Activated T-cell treated with anti-CD3 and anti-CD28 coated beads for 48 hours (primary cell): ENCODE measurements at places on chromosomes 5 and 9.
A peak's percentile ranks its signal among the peaks of the same experiment; 100 is the strongest.

DNA sequence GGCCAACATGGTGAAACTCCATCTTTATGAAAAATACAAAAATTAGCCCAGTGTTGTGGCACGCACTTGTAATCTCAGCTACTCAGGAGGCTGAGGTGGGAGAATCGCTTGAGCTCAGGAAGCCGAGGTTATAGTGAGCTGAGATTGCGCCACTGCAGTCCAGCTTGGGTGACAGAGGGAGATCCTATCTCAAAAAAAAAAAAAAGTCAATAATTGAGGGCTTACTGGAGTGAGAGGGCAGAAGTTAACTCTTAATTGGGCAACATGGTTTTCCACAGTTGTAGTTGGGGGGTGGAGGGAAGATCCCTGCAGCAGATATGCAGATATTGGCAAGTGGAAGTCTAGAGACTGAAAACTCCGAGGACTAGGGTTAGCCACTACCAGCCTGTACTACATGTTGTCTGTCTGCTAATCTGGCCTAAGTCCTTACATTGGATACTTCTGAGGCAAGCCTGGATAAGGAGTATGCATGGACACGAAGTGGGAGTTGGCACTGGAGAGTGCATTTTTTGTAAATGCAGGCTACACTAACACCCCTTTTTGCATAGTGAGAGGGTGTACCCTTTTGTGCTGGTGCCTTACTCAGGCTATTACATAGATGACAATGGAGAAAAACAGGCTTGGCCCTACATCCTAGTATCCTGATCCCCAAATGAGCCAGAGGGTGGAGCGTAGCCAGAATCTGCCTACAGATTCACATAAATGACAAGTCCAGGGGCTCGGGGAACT, 89.0 kb upstream of the NIPBL start:
- no peak for DNase-seq

GRCh38 chr9:24245988-24246387, 299.7 kb downstream of the IZUMO3 start:
- DNase-seq, result no peak

DNA sequence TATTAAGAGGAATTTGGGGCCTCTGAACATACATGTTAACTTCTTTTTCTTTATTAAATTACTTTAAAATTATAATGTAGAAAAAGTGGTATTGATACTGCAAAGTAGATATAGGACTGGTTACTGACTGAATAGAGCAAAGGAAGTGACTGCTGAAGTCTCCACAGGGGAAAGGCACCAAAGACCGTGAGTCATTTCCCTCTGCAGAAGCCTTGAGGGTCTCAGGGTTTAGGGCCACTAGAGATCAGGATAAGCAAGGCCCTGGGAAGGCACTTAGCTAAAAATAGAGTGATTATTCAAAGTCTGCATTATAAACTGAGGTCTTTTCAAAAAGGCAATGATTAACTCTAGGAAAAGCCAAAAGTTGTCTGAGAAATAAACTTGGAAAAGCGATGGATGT, 44.7 kb upstream of the ITGA1 start:
- no peak for DNase-seq

DNA sequence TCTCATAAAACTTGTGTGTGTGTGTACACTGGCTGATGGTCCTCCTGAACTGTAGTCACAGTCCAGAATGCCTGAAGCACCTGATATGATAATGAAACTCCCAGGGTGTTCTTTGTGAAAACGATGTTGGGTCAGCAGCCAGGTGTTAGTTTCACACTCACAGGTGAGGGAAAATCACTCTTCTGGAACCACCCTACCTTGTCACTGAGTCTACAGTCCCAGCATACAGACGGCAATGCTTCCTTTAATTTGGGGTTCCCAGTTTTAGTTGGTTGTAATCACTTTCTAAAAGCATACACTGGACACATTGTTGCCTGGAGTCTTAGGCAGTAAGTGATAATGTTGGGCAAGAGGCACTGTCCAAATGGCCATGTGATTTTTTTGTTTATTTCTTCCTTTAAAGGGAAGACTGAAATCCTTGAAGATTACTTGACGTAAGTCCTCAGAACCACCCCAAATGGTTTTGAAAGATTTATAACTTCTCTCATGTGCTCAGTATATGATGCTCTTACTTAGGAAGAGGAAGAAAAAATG, 18.2 kb upstream of the MGAT1 start:
- DNase-seq, result no peak

- DNase-seq, result no peak
Measured at GRCh38 chr9:128383007-128383753, 12.0 kb downstream of the URM1 start.

DNA sequence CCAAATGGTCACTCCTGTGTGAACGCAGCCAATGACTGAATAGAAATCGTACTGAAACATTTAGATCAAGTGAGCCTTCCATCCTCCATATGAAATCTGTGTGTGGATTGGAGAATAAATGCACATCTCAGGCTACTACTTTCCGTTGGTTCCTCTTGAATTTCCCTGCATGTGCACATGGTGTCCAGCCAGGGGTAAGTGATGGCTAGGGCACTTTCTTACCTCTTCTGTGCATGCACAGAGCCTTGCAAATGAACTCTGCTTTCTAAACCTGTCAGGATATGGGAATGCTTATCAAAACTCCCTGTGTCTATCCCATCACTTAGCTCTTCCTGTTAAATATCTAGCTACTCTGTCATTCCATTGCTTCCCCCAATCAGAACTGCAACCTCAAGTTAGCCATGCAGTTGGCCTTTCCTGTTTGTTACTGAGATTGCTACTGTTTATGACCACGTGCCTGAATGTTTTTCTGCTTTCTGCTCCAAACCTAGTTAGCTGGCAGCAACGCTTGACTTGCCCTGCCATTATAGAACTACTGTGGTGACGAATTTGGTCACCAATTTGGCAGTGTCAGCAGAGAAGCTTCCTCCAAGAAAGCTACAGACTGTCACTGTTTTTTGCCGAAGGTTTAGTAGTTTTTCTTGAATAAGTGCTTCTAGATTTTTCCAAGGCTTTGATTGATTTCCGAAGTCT, 661.6 kb downstream of the LRRC70 start:
- DNase-seq, result no peak

- DNase-seq, result no peak
Measured at GRCh38 chr9:89558196-89558899, 46.5 kb upstream of the GADD45G start.

DNA sequence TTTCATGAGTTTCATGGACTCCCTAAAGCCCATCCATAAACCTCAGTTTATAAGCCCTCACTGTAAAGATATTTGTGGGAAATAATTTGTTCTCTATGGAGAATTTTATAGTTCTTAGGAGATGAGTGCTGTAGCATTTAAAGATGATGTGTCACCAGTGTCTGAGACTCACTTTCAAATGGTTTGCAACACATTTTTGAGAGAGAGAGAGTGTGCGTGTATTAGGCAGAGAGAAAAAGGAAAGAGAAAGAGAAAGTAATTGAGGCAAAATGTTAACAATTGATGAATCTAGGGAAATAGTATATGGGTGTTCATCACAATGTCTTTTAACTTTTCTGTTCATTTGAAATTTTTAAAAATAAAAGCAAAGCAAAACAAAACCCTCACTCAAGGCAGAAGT, 479.0 kb downstream of the ZSWIM6 start:
- no peak for DNase-seq

- no peak for DNase-seq
Measured at GRCh38 chr5:96176022-96176421, 214.4 kb upstream of the ELL2 start.

DNA sequence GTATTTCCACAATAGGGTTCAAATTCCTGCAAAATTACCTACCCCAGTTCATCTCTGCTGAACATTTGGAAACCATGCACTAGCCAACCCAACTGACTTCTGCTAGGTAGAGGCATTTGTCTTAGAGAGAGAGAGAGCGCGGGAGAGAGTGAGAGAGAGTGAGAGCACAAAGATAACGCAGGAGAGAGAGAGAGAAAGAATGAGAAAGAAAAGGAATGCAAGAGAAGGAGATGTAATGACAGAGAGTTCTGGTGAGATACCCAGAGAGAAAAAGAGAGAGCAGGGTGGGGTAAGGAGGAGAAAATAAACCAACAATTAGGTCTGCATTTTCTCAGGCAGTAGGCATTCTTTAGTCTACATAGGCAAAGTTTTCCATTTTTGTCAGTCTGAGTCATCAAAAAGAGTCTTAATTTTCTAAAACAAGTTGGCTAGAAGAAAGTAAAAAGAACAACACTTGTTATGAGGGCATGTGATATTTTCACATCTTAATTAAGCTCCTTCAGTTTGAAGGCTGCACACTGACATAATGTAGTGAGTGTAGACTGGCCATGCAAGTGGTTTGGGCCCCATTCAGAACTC, 98.2 kb downstream of the MAP1B start:
- no peak for DNase-seq

GRCh38 chr9:89204801-89205200, 26.2 kb upstream of the SHC3 start:
- DNase-seq, result no peak

DNA sequence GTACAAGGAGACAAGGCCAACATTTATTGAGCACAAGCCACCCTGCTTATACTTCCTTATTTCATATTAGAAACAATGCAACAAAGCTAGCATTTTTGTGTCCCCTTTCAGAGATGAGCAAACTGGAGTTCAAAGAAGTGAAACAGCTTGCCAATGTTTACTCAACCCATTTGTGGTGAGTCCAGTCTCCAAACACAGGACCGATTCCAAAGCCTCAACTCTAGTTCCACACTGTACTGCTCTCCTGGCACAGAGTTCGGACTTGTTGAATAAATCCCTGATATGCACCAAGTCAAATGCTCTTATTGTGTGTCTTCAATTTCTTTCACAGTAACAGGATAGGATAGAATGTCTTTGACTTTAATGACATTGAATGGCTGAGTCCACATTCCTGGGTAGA, 604.8 kb upstream of the BRINP1 start:
- DNase-seq, result no peak

DNA sequence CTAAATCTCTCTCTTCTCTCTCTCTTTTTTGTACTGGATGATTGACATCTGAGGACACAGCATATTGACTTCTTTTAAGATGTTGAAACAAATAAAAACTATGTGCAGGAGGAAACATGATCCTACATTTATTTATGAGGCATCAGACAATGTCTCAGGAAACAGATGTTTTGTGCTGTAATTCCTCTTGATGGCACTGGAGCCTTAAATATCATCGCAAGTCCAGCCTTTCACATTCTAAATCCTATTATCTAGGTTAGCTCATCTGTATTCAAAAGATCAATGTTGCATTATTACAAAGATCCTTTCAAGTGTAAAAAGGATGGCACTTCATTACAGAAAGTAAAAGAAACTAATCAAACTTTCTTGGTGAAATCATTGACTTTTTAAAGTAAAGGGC, 63.9 kb downstream of the MAT2B start:
- no peak for DNase-seq

- DNase-seq, result no peak
Measured at GRCh38 chr9:89742660-89743059, 137.8 kb downstream of the GADD45G start.

GRCh38 chr5:148840531-148840930, 14.1 kb downstream of the ADRB2 start:
- DNase-seq, result no peak

GRCh38 chr9:109574061-109574882, 76.2 kb upstream of the PTPN3 start:
- no peak for DNase-seq

DNA sequence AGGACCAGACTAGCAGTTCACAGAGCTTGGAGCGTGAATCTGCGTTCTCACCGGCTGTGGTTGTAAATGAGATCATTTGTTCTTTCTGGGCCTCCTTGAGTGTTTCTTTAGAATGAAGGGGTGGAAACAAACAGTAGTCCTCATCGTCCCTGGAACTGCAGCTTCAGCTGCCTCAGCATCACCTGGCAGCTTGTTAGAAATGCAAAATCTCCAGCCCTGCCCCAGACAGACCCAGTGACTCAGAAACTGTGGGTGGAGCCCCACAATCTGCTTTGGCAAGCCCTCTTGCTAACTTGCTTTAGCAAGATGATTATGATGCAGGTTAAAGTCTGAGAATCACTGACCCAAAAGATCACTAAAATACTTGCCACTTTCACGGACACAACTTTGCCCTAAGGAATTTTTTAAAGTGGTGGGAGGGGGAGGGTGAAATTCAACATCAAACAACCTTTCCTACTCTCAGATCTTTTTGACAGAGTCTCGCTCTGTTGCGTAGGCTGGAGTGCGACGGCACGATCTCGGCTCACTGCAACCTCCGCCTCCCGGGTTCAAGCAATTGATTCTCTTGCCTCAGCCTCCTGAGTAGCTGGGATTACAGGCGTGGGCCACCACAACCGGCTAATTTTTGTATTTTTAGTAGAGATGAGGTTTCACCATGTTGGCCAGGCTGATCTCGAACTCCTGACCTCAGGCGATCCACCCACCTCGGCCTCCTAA, 86.0 kb downstream of the BRINP1 start:
- DNase-seq, result no peak

DNA sequence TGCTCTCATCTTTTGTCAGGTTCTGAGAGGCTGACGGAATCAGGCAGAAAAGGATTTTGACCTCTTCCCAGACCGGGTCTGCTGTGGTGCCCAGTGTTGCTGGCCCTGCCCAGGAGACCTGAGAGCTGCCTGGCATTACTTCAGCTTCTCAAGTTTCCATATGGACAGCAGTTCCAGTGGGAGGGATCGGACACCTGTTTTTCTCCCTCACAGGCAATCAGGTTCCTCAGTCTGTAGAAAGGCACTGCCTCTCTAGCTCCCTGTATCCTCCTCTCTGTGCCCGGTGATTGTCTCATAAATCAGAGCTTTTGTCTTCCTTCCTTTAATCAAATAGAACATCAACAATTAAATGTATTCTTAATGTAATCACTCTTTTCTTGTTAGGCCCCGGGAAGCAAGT, 198.7 kb downstream of the SEMA6A start:
- no peak for DNase-seq

GRCh38 chr5:110354915-110355644, 371.4 kb downstream of the TMEM232 start:
- DNase-seq, result no peak

DNA sequence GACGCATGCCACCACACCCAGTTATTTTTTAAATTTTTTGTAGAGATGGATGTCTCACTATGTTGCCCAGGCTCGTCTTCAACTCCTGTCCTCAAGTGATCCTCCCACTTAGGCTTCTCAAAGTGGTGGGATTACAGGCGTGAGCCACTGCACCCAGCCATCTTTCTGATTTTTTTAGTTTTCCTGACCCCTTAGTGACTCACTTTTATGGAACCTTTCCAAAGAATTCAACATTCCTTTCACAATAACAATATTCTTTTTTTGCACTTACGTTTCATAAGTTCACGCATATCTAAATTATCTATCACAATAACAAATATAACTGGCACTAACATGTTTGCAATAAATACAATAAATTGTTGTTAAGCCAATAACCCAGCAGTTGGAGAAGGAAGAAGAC, 8.5 kb downstream of the ELOVL7 start:
- no peak for DNase-seq

DNA sequence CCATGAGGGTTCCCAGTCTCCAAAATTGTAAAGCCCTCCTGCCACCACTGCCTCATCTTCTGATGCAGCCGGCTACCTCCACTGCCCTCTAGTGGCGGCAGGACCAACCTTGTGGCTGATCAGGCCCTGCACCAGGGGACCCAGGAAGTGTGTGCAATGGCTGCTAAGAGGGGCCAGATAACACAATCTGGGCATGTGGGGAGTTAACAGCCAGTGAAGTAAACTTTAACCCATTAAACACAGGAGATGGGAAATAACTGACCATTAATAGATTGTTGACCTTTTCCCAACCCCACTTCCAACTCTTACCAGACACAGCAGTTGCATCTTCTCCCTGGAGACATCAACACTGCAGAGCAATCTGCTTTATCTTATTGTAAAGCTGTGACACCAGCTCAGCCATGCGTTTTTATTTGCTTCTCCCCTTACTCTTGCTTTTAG, 63.3 kb downstream of the FREM1 start:
- peak; percentile 56 for DNase-seq

- no peak for DNase-seq
Measured at GRCh38 chr9:29873579-29873978, 2300.3 kb upstream of the C9orf72 start.
